ENCODE measurements at places on chromosomes 1 and 21.

DNA sequence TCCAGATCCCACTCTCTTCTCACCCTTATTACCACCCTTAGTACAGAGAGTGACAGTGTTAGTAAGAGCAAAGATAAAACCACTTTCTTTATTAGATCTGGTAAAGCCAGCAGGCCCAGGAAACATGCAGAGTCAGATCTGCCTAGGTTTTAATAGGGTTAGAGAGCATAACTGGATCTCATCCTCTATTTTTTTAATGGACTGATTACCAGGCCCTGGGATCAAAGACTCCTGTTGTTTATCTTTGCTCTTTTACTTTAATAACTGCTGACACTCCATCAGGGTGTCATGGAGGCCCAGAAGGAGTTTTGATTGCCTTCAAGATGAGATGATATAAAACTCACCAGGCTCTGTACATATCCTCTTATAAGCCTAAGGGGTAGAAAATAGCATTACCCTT is 45.3 kb upstream of the RGS5 start:
- DNase-seq: no peak

- DNase-seq: no peak
Observed at GRCh38 chr1:112575154-112575804, 43.7 kb downstream of the ST7L start.

DNA sequence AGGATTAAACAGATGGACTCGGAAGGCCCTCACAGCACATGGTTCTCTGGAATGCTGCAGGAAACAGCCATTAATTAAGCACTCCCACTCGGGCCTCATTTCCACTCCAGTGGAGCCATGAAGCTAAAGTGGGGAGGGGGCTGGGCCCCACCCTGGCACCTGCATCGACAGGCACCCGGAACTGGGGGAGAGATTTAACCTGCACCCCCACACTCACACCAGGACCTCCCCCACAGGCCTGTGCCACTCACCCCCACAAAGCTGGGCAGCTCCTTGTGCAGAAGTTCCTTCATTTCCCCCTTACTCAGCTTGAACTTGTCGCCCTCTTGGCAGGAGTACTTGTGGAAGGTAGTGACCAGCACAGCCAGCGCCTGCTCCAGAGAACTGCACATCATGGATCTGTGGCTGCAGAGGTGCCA is 2.2 kb downstream of the S100A2 start:
- no peak for DNase-seq

GRCh38 chr1:220219865-220220698 is 52.2 kb downstream of the RAB3GAP2 start:
- DNase-seq: no peak

DNA sequence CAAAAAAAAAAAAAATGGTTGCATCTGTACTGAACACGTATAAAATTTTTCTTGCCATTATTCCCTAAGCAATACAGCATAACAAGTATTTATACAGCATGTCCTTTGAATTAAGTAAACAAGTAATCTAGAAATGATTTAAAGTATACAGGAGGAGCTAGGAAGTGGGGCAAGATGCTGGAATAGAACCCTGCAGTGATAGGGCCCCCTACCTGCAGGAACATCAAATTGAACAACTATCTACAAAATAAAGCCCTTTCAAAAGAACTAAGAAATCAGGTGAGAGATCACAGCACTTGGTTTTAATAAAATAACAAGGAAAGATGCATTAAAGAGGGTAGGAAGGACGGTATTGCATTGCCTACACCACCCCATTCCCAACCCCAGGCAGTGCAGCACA is 10.9 kb downstream of the TSHB start:
- no peak for DNase-seq

DNA sequence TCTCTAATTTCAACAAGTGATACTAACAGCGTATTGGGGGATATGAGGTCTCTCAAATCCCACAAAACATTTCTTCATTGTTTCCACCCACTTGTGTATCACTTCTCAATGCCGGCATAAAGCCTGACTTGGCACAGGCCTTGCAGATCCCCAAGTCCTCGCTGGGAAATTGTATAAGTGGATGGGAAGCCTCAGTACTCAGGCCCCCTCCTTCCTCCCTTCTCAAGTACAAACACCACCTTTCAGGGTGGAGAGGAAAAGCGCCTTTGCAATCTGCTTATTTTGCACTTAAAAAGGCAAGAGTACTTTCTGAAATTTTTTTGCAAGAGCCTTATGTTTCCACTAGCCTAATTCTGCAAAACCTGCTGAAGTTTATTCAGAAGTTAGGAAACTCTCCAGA is 25.8 kb upstream of the KLHDC8A start:
- no peak for DNase-seq

- DNase-seq: no peak
Observed at GRCh38 chr21:17979763-17980162, 160.6 kb upstream of the C21orf91 start.

DNA sequence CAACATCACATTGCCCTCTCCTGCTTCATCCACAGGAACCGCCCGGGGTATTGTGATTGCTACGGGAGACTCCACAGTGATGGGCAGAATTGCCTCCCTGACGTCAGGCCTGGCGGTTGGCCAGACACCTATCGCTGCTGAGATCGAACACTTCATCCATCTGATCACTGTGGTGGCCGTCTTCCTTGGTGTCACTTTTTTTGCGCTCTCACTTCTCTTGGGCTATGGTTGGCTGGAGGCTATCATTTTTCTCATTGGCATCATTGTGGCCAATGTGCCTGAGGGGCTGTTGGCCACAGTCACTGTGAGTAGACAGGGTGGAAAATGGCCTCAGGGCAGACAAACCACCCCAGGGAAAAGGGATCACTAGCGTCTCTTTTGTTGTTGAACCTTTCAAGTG is 12.7 kb downstream of the ATP1A4 start:
- no peak for DNase-seq

DNA sequence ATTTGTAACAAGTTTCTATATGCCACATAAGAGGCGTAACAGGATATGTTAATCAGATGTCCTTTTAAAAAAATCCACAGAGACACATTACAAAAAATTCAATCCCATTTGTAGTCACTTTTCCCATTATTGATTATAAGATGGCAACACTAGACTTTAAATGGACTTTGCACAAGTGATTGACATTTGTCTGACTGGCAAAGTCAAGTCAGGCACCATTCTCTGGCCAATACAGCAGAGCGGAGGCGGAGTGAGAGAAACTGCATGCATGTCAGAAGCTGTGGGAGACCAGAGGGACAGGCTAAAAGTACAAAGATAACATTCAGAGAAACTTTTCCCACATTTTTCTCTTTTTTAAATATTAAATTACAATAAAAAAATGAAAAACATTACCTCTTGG is 28.1 kb upstream of the RGS5 start:
- no peak for DNase-seq

DNA sequence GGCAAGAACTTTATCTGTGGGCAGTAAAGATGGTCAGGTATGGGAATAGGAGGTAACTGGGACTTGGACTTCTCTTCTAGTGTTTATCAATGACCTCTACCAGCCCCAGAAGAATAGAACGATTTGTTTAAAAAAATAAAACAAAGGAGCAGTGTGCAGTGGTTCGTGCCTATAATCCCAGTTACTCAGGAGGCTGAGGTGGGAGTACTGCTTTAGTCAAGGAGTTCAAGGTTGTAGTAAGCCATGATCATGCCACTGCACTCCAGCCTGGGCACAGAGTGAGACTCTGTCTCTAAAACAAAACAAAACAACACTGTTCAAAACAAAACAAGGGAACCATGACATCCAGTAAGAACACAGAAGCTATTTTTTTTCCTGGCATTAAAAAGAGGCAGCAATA is 4.3 kb downstream of the RNF19B start:
- no peak for DNase-seq
